ENCODE measurements at places on chromosomes 6 and 20.

GRCh38 chr6:45689926-45690615, 312.3 kb upstream of the SUPT3H start:
- DNase-seq: no peak

- no peak for DNase-seq
These were observed 70.8 kb upstream of the AHI1 start for GRCh38 chr6:135568379-135568778.

GRCh38 chr6:164151161-164152120, 736.9 kb downstream of the QKI start:
- DNase-seq: no peak

DNA sequence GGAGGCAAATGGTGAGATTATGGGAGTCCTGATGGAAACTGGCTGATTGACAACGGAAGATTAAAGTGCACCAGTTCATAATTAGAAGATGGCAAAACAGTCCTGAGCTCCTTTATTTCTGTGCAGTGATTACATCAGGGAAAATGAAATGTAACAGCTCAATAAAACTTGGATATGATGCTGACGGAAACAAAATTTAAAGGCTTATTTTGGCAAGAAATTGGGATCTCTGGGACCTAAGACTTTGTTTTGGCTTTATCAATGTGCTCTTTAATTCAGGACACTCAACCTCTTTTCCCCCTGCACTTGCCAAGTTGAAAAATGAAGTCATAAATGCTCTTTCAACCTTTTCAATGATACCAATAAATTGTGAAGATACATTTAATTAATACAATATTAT, 226.8 kb downstream of the C6orf118 start:
- no peak for DNase-seq

DNA sequence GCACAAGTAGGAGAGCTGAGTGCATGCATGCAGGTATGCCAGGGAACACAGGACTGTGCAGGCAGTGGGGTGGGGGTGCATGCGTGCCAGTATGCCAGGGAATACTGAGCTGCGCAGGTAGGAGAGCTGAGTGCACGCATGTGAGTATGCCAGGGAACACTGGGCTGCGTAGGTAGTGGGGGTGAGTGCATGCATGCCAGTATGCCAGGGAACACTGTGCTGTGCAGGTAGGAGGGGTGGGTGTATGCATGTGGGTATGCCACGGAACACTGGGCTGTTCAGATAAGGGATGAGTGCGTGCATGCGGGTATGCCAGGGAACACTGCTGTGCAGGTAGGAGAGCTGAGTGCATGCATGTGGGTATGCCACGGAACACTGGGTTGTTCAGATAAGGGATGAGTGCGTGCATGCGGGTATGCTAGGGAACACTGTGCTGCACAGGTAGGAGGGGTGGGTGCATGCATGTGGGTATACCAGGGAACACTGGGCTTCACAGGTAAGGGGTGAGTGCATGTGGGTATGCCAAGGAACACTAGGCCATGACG, 77.4 kb downstream of the LRFN2 start:
- no peak for DNase-seq

DNA sequence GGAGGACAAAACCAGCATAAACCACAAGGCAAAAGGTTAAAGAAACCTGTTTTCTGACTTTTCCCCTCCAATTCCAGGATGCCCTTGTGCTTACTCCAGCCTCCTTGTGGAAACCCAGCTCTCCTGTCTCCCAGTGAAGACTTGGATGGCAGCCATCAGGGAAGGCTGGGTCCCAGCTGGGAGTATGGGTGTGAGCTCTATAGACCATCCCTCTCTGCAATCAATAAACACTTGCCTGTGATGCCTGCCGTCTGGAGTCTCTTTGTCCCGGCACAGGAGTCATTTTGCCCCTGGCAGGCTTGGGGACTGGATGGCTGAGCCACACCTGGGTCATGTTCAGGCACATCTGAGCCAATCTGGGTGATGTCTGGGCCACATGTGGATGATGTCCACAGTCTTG, 26.6 kb downstream of the BPIFB1 start:
- DNase-seq: peak; percentile 16

DNA sequence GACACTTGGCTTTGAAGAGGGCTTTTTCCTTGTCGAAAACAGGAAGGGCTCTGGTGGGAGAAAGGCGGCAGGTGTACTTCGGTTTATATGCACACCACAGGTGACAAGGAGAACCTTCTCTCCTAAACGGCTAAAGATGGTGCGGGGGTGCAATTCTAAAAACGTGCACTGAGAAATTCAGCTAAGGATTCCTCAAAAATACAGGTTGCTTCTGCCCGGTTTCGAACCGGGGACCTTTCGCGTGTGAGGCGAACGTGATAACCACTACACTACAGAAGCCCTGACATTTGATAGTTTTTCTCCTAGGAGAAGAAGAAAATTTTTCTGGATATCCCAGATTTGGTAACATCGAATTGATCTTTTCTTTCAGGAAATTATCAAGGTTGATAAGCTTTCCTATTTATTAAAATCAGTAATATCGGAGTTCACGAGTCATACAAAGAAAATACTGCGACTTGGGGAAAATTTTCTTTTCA, 32.0 kb downstream of the POM121L2 start:
- DNase-seq: peak; percentile 59
